Erythroblast (primary cell): ENCODE measurements at places on chromosomes 3 and 15.

GRCh38 chr3:111802163-111802625 lies 56.9 kb upstream of the PHLDB2 start:
- DNase-seq, result no peak

DNA sequence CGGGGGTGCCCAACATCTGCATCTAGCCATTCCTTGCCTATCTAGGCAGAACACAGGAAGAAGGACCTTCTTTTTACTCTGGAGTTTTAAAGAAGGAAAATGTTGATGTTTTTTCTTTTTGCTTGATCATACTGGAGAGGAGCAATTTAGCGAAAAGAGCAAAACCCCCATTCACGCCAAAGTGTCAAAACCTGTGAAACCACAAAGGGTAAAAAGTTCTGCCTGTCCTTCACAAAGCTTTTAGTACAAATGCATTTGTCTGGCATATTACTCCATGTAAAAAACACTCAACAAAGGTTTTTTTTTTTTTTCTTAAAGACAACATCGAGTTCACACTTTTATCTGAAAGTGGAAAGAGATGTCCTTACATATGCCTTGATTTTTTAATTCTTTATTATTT lies 214.2 kb upstream of the MRPL3 start:
- no peak for DNase-seq

- no peak for DNase-seq
Measured at GRCh38 chr3:42216931-42217333, 49.1 kb downstream of the CCK start.

DNA sequence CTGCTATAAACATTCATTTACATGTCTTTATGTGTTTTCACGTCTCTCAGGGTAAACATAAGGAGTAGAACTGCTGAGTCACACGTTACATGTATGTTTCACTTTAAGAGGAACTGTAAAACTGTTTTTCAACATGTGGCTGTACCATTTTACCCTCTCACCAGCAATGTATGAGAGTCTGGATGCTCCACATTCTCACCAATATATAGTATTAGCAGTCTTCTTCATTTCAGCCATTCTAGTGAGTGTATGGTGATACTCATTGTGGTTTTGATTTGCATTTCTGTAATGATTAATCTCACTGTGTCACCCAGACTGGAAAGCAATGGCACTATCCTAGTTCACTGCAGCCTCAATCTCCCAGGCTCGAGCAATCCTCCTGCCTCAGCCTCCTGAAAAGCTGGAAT lies 37.1 kb downstream of the PHC3 start:
- DNase-seq, result peak; percentile 18

DNA sequence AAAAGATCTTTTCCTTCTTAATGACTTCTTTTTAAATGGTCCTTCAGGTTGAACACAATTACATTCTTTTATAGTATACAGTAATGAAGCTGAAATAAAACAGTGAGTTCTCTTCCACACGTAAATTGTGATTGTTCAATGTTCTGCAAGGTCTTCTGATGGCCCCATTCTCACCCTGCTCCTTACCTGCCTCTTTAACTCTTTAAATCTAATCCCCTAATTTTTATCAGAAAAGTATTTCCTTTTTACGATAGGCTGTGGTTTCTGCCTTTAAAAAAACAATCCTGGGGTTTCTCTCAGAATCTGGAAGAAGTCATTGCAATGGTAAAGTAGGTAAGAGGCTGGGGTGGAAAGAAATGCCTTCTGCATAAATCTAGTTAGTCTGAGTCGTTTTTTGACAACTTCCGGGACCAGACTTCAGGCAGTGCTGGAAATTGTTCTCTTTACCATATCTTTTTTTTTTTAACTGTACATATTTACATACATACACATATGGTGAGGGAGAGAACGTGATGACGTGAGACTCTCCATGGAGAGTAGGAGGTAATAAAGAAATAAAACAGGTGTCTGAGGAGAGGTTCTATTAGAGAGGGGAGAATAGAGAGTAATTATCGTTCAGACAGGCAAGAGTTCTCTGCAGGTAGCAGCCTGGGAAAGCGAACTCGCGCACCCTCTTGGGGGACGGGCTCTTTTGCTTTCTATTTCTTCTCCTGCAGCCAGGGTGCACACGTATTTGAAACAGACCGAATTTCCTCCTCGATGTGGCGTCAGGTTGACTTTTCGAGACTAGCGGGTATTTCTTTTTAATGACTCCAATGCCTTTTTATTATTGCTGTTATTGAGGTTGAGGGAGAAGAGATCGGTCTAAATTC lies at the start of gene SIDT1:
Gene SIDT1, plus strand, starts transcription at position 730 of the 872 bp plus-strand sequence. CDS start 467 bp downstream, outside the sequence.
- DNase-seq, result peak; percentile 28

DNA sequence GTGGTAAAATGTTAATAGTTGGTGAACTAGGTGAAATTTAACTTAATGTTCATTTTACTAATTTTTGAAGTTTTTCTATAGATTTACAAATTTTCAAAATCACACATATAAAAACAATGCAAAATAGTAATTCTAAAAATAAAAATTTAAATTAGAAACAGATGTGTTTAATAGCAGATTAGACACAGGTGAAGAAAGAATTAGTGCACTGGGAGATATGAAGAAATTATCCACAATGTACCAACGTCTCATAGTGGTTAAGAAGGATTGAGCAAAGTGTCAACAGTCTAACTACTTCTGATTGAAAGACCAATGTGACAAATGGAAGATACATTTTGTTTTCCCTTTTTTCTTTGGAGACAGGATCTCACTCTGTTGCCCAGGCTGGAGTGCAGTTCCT lies 26.5 kb downstream of the SPG11 start:
- DNase-seq, result no peak

GRCh38 chr3:146148468-146148931 lies 12.5 kb downstream of the PLOD2 start:
- no peak for DNase-seq

GRCh38 chr15:66226736-66227135 lies 26.8 kb downstream of the MEGF11 start:
- no peak for DNase-seq

DNA sequence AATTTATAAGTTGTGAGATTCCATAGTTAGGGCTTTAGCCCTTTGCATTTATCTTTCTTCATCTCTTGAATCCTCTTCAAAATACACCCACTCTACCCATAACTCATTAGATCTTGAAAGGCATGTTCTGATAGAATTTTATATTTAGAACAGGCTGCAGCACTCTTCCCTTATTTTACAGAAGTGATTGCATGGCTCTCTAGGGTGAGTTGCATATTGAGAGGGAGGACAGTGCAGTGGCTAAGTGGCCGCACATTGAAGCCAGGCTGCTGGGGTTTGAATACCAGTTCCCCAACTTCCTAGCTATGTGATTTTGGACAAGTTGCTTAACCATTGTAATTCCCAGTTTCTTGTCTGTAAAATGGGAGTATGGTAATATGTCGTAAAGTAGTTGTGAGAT lies 2.5 kb downstream of the CD86 start:
- no peak for DNase-seq

DNA sequence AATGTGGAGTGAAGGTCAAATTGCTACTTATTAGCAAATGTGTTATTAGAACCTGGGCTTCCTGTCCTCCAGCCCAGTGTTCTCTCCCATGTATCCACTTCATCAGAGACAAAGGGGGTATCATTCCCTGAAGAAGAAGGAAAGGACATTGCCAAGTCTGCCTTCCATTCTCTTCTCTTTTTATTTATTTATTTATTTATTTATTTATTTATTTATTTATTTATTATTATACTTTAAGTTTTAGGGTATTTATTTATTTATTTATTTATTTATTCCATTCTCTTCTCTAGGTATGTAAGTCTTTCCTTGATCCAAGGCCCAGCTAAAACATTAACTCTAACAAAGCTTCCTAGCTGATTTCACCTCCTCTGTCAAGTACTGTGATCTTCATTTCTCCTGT lies 277.8 kb upstream of the DNAJC19 start:
- no peak for DNase-seq

- DNase-seq, result no peak
Measured at GRCh38 chr3:20561166-20561565, 375.2 kb upstream of the SGO1 start.

DNA sequence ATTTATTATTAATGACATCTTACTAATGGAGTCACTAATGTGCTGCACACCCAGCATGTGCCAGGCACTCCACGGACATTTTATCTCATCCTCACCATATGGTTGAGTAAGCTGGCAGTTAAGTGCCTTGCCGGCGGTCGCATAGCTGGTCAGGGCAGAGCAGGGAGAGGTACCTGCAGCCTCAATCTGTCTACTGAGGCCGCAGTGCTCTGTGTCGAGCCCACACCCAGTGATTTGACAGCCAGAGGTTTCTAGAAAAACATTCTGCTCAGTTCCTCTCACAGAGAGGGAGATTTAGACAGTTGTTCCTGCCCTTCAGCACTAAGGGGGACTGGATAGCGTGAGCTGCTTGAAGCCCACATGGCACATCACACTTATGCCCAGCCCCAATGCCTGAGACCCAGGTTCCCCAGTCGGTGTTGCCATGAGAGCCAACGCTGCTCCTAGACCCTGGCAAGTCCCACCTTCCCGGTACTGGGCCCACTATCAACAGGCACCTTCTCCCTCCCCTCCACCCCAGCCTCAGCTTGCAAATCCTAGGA lies 2.6 kb downstream of the LIPC start:
- DNase-seq, result no peak

DNA sequence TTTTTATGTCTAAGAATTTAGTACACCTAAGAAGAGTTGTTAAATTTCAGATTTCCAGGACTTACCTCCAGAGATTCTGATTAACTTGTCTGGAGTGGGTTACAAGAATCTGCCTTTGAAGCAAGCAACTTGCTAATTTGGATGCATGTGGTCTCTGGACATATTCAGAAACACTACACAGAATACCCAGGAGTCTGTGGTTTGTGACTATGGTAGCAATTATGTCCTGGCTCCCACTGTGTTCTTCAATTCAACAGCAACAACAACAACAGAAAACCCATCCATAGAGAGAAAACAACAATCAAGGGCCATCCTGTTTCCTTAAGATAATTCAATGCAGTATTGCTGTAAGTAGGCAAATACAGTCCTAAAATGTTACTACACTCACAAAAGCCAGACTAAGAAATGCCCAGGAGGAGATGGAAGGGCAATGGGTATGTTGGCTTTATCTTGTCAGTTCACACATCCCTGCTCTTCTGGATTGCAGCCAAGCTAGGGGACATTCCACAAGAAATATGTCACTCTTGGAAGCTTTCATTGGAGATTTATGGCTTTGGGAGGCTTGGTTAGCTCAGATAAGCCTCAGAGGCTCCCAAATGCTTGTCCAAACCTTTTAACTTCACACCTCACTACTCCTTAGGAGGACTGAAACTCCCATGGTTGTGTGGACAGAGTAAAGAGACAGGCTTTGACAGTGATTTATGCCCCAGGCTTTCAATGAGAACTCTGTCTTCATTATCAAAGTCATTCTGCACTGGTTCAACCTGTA lies 99.4 kb upstream of the MRPL3 start:
- no peak for DNase-seq

DNA sequence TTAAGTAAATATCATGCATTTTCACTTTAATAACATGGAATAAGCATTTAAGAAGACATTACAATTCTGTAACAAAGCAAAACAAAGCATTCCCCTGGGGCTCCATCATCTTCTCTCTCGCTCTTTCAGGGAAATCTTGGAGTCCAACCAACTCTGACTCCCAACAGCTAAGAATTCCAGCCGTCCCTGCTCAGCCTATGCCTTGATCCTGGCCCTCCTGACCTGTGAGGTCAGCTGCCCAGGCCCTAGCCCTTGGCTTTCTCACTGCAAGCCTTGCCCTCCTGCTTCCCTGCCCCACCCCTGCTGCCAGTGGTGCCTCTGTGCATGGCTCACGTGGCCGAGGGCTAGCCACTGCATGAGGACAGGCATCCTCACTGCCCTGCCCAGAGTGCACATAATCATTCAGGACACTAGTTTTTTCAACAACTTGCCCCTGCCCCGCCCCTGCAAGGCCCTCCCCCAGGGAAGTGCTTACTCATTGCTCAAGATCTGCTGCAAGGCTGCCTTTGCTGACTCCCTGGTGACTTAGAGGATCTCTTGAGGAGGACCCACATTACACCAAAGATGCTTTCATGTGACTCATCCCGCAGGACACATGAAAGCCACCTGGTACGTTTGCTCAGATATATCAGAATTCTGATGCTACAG lies 37.6 kb downstream of the MTMR10 start:
- peak; percentile 90 for DNase-seq

- no peak for DNase-seq
Measured at GRCh38 chr3:23000371-23000770, 202.8 kb upstream of the UBE2E2 start.

- no peak for DNase-seq
Measured at GRCh38 chr3:138078901-138079344, 36.5 kb downstream of the DZIP1L start.

DNA sequence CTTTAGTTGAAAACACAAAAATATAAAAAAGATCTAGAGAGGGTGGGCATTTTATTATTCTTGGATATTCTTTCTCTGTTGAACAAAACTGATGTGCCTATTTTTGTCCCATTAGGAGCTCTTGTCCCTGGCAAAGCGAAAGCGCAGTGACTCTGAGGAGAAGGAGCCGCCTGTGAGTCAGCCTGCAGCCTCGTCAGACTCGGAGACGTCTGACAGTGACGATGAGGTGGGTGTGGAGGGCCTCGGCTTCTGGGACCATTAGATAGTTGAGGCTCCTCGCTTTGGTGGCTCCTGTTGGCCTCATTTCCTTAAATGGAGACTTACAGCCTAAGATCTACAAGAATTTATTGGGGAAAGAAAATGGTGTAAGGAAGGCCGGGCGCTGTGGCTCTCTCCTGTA lies 21.3 kb downstream of the RTF1 start:
- peak; percentile 69 for DNase-seq

DNA sequence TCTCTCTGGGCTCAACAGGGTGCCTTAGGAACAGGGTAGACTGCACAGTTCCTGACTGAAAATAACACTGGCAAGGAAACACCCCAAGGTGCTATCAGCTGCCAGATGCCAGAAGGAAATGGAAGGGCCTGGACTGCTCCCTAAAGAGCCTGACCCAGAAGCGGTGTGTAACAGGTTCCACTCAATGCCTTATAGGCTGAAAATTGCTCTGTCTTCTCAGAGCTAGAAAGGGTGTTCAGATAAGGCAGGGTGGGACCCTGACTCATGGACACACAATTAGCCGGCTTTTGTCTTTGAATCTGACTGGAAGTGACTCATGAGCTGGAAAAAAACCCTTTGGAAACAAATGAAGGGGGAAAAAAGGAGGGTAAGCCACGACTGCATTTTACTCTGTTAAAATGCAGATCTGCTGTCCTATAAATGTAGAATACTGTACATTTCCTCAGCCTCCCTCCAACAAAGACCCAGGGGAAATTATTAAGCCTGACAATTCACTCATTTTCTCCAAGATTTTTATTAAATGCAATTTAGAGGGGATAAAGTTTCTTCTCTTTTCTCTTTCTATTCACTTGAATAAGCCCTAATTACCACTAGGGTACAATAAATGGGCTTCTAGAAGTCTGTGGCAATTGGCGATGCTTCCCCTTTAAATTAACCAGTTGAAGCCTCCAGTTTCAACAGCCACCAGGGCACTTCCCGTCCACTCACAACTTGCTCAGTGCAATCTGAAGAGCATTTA lies 160.2 kb upstream of the TBL1XR1 start:
- DNase-seq, result peak; percentile 86

- DNase-seq, result no peak
Measured at GRCh38 chr3:161838021-161838420, 341.4 kb downstream of the OTOL1 start.

DNA sequence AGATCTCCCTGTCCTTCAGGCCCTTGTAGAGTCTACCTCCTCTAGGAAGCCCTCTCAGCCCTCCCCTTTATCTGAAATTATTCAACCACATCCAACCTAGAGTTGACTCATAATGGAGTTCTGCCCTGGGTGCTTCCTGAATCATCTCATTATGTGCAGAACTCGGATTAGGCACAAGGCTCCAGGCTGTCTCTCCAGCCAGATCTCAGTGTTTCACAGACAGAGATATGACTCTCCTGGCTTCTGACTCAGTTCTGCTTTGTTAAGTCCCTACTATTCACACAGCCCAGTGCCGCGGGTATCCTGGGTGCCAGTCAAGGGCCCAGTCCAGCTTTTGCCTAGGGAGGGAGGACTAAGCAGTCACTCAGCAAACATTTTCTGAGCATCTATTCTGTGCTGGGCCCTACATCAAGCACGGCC lies 9.3 kb downstream of the STRA6 start:
- no peak for DNase-seq
